ENCODE measurements at places on chromosomes 13 and 19.

GRCh38 chr13:78593652-78594455, 9.5 kb downstream of the POU4F1 start:
- no peak for DNase-seq

GRCh38 chr19:44909775-44910174, 4.2 kb downstream of the APOE start:
- no peak for DNase-seq

- DNase-seq: no peak
These were observed 33.0 kb upstream of the VSTM2B start for GRCh38 chr19:29492769-29493168.

DNA sequence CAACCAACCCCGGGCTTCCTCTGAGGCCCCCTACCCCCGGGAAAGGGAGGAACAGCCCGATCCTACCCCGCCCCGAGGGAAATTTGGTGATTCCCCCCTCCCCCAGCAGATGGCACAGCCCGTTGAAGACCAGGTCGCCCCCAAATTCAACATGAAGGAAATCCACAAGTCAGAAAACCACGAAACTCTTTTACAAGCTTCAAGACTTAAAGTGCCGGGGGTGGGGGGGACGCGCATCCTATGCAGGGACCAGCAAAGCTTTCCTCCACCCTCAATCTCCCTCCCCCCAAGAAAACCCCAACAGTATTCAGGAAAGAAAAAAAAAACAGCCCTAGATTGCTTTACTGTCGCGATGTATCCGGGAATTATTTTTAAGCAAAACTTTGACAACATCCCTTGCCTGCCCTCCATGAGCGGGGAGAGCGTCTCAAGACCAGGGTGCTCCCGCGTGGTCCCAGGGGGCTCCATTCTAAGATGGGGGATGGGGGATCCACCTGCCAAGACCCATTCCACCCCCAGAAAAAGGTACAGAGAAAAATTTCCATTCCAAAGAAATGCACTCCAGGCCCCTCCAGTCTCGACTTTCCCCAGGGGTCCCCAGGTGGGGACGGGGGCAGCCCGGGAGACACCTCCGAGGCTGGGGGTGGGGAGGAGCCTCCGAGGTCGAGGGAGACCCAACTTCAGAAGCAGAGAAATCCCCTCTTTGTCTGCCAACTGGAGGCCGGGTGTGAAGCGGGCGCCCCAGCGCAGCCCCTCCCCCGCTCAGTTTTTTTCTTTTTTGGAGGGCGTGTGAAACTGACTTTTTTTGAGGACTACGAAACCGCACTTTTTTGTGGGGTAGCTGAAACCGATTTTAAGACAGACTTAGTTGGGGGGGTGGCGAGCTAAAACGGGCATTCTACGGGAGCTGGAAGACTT, 1.5 kb downstream of the TCF3 start:
- DNase-seq: peak; percentile 57

- DNase-seq: no peak
These were observed 65.7 kb downstream of the SPACA7 start for GRCh38 chr13:112441779-112442310.

DNA sequence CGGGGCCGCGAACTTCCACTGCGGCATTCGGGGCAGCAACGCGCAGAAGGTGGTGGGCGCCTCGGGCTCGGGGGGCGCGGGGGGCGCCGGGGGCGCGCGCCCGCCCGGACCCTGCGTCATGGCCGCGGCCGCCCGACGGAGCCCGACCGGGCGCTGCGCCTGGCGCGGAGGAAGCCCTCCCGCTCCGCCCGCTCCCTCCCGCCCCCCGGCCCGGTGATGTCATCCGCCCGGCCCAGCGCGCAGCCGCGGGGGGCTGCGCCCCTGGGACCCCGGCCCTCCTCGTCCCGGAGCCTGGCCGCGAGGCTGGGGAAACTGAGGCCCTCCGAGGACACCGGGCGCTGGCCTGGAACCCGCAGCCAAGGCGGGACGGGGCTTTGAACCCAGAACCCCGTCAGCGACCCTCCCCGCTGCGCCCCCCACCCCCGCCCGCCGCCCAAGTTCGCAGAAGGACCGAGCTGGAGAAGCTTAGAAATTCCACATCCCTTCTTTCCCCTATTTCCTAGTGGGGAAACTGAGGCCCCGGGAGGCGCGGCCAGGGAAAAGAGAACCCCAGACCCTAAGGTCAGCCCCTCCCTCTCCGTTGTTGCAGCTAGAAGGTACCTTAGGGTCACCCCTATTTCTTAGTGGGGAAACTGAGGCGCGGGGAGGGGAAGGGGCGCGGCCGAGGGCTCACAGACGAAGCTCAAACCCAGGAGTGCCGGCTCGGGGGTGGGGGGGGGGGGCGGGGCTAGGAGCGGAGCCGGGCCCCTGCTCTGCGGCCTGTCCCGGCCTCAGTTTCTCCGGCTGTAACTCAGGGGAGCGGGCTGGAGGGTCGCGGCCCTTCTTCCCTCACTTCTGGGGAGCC, at the start of gene SHC2:
SHC2 (minus strand) TSS at position 157 of the 844 bp plus-strand sequence; CDS start at position 120, 37 bp downstream.
- peak; percentile 86 for DNase-seq

DNA sequence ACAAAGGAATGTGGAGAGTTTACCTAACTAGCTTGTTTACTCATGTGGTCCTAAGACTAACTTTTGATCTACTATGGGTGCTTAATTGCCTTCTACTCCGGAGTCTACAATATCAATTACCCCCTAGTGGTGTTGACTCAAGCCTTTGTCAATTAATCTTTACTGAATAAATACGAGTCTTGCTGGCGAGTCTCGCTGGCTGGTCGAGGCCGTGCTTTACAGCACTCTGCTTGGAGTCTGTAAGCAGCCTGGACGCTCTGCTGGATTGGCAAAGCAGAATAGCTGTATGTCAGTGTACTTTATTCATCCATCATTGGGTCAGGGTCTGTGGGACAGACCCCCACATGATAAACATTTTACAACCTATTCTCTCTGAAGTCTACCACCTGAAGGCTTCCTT, 9.9 kb upstream of the SPART start:
- no peak for DNase-seq

- no peak for DNase-seq
These were observed 60.5 kb downstream of the MAP4K1 start for GRCh38 chr19:38557205-38557799.

DNA sequence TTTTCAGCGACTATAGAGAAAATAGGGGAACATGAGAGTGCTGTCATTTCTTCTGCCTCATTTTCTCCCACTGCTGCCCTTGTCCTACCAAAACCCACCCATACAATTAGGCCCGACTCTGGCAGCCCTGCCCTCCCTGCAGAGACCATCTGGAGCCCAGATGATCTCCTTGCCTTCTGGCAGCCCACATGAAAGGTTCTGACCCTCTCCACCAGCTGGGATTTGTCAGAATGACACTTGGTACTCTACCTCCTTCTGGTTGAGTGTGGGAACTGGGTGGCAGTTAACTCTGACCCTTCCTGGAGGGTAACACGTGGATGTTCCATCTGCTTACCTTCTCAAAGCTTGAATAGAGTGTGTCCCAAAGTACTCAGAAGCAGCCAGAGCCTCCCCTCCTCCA, 21.0 kb upstream of the SIAH3 start:
- DNase-seq: peak; percentile 28

DNA sequence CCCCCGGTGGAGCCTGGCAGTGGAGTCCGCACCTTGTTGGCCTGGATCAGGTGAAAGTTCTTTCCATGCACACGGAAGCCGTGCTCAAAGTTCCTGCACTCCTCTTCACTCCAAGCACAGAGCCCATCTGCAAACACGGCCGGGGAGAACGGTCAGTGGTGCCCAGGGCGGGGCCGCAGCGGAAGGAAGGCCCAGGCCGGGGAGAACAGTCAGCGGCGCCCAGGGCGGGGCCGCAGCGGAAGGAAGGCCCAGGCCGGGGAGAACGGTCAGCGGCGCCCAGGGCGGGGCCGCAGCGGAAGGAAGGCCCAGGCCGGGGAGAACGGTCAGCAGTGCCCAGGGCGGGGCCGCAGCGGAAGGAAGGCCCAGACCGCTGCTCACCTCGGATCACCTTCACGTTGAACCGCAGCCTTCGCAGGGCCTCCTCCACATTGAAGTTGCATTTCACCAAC, 20.6 kb upstream of the PLPP2 start:
- DNase-seq: no peak

DNA sequence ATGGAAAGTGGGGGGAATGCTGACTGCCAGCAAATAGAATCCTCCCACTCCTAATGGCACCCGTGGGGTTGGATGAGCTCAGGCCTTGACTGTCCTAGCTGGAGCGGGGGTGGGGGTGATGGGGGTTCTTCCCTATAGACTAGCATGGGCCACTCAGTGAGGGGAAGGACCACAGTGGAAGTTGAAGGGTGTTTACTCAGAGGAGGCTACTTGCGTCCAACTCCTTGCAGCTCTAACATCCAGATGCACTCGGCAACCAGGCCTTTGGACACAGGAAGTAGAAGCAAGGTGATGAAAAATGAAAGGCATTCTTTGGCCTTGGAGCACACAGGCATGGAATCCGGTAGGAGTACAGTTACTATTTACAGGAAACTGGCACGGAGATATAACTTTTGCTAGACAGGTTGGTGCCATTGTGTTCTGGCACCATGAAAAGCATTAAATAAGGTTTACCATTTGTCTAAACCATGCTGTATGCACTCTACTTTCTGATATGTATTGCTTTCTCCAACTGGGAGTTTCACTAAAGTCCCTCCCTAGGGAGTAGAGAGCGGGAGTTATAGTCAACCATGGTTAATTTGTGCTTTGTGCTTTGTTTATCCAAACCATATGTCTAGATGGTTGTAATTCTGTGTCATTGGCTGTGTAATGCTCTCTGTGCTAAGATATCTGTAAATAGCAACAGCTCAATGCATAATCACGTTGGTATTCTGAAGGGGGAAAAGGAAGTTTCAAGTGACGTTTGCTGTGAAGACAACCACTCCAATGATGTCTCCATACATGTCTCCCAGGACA, 125.3 kb downstream of the TSHZ3 start:
- DNase-seq: no peak

GRCh38 chr19:37007587-37008220, 70.5 kb upstream of the ZNF420 start:
- peak; percentile 50 for DNase-seq

- DNase-seq: no peak
These were observed 104.5 kb upstream of the SOX1 start for GRCh38 chr13:111962431-111962891.

- DNase-seq: no peak
These were observed 49.0 kb upstream of the ZNF780A start for GRCh38 chr19:40139533-40140287.

DNA sequence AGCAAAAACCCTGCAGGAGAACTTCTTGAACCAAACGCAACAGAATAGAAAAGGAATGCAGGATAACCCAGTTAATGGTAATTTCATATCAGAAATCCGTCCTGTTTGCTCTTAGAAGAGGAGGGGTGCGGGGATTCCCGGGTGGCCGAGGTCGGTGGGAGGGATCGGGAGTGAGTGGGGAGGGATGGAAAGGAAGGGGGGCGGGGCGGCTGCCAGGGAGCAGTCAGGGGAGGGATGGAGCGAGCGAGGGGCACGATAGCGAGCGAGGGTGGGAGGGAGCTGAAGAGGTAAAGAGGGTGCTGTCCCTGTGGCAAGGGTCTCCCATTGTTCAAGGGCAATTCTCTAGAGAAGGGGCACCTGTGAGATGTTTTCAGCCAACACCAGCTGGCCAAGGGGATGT, 26.5 kb downstream of the CD177 start:
- no peak for DNase-seq
